ENCODE measurements at places on chromosomes 1 and 21.

DNA sequence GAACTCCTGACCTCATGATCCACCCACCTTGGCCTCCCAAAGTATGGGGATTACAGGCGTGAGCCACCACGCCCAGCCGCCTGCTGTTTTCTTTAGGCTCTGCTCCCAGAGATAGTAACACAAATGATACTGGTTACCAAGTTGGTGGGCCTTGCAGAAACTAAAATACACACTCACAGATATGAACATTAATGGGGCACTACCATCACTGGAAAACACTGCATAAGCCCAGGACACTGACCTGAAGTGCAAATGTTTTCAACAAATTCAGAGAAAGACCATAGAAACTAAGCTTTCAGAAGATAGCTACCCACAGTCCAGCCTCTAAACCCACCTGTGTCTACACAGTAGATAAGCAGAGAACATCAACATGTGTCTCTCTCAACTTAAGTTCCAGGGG is 180.5 kb downstream of the FCRL5 start:
- DNase-seq, result no peak

- DNase-seq, result no peak
Observed at GRCh38 chr1:59878370-59878769, 48.2 kb downstream of the CYP2J2 start.

- no peak for DNase-seq
Observed at GRCh38 chr1:86324130-86324822, 71.8 kb downstream of the ODF2L start.

- peak; percentile 98 for DNase-seq
Observed at GRCh38 chr1:27321813-27322568, at the start of gene TMEM222. TMEM222 (plus strand) TSS chr1:27322163; CDS start chr1:27322198, 35 bp downstream.

DNA sequence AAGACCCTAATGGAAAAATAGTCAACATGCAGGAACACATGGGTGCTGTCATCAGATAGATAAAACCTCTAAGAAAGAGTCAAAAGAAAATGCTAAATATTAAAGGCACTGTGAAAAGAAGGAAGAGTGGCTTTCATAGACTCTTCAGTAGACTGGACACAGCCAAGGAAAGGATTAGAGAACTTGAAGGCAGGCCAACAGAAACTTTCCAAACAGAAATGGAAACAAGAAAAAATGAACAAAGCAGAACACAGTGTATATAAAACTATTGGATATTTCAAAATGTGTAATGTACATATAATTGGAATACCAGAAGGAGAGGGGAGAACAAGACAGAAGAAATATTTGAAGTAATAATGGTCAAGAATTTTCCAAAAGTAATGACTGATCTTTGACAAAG is 431.9 kb downstream of the MATN1 start:
- no peak for DNase-seq

GRCh38 chr1:115168026-115168425 is 78.7 kb upstream of the TSPAN2 start:
- DNase-seq, result no peak

GRCh38 chr21:15406791-15407190 is 323.0 kb upstream of the USP25 start:
- no peak for DNase-seq

DNA sequence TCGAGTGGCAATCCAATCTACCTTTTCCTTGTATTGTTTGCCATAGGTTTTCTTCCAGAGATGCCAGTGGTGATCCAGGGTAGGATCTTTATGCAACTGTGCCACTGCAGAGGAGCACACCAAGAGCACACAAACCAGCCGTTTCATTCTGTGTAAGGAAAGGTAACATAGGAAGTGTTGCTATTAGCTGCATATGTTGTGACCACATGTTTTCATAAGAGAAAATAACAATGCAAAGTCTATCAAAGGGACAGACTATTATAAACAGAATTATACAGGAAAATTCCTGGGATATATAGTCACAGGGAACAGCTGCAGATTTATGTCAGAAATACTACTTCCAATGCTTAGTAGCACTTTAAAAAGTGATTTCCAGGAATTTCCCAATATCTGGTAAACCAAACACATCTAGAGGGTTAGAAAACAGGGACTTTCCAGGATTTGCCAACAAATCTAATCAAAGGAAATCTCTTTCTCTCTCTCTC is 919 bp downstream of the CTSS start:
- no peak for DNase-seq

DNA sequence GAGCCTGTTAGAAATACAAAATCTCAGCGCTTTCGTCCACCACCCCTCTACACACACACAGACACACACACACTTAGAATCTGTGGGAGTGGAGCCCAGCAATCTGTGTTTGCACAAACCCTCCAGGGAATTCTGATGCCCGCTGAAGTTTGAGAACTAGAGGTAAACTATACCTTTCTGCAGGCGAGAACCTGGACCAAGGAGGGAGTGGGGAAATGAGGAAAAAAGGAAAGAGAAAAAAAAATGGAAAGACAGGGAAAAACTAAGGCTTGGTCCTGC is 468 bp upstream of the NIBAN1 start:
- no peak for DNase-seq

DNA sequence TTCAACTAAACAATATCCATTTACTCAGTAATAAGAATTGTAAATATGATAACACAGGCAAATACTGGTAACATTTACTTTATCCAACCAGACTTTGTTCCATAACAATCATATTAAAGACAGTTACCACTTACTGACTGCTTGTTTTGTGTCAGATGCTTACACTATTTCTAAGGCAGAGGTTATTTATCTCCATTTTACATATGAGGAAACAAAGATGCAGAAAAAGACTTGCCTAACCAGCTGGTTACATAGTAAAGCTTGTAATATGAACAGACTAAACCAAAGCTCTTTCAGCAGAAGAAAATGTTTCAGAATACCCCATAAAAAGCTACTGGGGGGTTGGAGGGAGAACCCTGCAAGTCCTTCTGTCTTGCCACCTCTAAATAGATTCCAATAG is 180.1 kb downstream of the EIF4G3 start:
- no peak for DNase-seq

DNA sequence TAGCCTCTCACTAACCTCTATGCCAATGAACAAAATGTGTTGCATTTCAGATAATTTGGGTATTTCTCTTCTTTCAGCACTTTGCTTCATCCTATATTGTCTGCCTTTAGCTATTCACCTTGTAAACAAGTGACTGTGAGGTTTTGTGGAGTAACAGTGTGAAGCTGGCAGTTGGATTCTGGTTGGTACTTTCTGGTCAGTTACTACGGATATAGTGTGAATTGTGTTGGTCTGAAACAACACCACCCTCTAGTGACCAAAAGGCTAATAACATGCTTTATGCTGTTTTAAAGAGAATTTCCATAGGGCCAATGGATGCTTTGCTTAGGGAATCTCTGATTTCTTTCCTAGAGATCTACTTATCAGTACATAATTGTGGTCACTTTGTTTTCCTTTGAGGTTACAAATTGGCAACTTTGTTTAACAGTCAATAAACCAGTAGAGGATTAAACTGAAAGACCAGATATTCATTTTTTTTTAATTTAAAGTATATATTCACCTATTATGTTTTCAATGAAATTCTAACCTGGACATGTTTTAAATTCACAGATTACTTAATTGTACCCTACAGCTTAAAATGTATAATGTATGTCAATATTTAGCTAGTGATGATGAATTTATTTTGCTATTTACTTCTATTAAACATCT is 2.5 kb upstream of the PTGER3 start:
- DNase-seq, result peak; percentile 78

GRCh38 chr21:41928621-41929220 is 25.1 kb downstream of the C2CD2 start:
- no peak for DNase-seq

DNA sequence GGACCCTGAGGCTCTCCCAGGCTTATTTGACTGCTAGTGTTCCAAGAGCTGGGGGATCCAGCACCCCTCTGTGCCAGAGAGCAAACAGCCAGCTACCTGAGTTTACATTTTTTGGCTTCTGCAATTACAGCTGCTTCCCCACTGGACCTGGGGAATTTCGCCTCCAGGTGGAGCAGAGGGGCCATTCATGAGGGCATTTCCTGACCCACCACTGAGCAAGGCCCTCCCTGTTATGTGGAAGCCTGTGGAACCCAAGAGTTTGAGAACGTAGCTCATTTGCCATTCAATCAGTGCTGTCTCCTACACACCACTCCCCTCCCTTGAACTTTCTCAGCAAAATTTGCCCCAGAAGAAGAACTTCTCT is 42.7 kb upstream of the TMEM51 start:
- no peak for DNase-seq

- no peak for DNase-seq
Observed at GRCh38 chr1:18858070-18858688, 1.3 kb downstream of the TAS1R2 start.

- no peak for DNase-seq
Observed at GRCh38 chr1:58201492-58202106, 344.9 kb downstream of the OMA1 start.

GRCh38 chr1:155077758-155078445 is 735 bp upstream of the EFNA3 start:
- DNase-seq, result no peak

DNA sequence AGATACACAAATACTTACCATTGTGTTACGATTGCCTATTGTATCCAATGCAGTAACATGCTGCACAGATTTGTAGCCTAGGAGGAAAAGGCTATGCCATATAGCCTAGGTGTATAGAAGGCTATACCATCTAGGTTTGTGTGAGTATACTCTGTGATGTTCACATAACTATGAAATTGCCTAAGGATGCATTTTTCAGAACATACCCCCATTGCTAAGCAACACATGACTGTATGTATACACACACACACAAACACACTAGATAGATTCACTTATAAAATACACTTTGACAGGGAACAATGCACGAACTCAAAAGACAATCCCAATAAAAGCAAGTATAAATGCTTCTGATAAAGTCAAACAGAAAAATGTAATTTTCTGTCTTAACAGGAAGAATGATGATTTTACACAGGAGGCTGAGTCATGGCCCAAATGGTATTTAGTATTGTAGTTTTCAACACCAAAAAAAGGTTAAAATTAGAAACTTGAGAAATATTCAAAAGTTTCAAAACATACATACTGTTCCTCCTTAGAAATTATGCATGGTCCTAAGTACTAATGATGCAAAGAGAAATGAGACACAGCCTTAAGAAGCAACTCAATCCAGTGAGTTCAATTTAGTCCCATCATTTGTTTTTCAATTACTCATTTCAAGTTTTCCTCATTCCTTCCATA is 12.2 kb downstream of the FH start:
- no peak for DNase-seq

Data from COLO829 (cell line).